ENCODE measurements at places on chromosomes 13 and 19.
A peak's percentile ranks its signal among the peaks of the same experiment; 100 is the strongest.

DNA sequence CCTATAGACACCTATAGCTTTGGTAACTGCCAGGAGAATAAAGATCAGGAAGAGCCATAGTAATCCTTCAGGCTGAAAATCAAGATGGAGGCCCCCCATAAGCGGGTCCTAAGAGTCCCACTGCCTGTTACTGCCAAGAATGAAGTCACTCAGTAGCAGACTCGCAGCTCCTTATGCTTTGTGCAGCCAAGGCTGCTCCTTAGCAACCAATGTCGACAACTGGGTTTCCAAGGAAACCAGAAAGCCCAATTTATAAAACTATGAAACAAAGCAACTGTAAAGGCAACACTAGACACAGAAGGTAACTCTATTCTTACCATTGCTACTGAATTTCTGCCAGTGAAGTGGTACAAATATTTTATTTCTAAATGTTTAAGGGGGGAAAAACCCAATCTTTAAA, 56.5 kb downstream of the DCLK1 start:
- no peak for DNase-seq

DNA sequence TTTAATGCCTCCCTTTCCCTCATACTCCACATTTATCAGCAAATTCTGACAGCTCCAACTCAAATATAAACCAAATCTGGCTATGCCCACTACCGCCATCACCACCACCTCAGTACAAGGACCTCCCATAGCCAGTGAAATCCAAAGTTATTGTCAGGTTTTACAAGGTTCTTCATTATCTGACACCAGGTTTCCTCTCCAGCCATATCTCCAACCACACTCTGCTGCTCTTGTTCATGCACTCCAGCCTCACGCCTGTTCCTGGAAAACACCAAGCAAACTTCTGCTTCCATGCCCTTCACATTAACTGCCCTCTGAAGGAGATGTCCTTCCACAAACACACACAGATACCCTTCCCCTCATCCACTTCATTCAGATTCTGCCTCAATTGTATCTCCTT, 102.2 kb upstream of the MIR17HG start:
- DNase-seq = no peak

DNA sequence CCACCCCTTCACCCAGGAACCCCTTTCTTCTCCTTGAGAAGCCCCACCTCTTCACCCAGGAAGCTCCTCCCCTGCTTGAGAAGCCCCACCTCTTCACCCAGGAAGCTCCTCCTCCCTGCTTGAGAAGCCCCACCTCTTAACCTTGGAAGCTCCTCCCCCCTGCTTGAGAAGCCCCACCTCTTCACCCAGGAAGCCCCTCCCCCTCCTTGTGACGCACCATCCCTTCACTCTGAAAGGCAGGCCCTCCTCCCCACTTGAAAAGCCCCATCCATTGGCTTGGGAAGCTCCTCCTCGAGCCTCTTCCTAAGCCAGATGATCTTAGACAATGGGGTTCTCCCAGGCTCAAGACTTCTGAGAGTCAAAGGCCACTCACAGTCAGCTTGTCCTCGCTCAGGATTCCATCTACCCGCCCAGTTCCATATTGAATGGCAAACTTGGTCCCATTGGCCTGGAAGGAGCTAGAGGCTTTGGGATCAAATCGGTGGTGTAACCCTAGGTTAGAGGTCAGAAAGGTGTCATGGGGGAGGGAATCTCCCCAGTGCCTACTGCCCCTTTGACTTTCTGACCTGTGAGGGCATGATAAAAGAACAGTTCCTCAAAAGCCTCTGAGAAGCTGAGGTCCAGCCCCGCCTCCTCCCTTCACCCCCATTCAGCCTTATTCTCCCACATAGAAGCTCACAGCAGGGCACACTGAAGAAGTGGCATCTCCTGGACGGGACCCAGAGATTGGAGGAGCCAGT, 4.0 kb downstream of the NAPSA start:
- no peak for DNase-seq

- DNase-seq = peak; percentile 1
These were observed 10.7 kb upstream of the PABPC3 start for GRCh38 chr13:25085125-25085742.

DNA sequence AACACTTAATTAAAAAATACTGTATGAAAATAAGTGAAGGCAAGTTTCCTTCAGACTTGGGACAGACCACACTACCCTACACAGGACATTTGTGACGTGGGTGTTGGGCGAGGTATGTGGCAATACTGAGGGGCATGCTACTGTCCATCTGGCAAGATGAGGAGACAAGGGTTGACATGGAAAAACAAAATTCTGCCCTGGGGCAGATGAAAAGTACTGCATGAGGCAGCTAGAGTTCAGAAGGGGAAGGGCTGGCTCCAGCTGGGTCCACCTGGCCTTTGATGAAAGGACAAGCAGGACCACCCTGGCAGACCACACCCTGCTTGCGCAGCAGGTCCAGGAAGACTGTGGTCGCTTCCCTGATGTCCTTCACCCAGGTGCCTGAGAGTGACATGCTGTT, 43.2 kb downstream of the LATS2 start:
- no peak for DNase-seq

GRCh38 chr19:5951338-5951861, 26.5 kb downstream of the RANBP3 start:
- DNase-seq = no peak

DNA sequence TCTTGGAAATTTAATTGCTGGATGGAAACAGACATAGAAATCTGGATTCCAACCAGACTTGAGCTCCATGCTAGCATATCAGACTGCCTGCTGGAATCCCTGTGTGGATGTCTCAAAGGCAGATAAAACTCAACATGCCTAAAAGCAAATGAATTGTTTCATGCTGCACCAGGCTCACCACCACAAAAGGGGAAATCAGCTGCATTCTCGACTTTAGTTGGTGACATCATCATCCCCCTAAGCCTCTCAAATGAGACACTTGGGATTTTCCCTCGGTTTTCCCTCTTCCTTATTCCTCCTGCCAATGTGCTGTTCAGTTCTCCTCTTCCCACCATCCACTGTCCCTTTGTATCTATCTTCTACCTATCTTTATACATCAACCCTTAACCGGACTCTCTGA, 134.3 kb downstream of the ZDHHC20 start:
- no peak for DNase-seq

- DNase-seq = no peak
These were observed 163.0 kb upstream of the TSC22D1 start for GRCh38 chr13:44739120-44739519.

GRCh38 chr19:47766359-47766620, 12.2 kb upstream of the SELENOW start:
- DNase-seq = no peak

- no peak for DNase-seq
These were observed 2.9 kb upstream of the ZNF700 start for GRCh38 chr19:11921852-11922495.

DNA sequence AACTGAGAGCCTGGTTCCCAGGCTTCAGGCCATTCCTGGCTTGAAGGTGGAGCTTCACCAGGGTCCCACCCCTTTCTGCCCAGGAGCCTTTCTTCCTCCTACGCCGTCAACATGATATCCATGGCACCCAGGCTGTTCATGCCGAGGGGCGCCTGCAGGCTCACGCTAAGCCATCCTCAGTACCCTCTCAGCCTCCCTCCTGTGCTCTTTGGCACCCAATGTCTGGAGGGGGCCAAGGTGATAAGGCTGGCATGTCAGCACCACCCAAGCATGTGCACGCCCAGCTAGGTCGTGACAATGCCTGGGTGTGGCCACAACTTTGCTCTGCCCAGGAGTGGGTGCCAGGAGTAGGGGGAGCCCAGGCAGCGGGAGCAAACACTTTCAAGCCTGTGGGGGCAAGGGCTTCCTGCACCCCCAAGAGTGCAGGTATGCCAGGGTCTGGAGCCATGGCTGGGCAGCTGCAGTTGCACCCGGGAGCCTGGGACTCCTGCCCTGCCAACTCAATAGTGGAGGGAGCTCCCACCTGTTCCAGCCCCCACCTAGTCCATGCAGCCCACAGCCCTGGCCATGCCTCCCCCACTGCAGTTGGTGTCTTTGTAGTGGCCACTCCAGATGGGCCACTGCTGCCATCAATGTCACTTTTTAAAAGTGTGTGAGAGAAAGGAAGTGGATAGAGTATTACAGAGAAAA, 219.9 kb downstream of the MAB21L1 start:
- no peak for DNase-seq

DNA sequence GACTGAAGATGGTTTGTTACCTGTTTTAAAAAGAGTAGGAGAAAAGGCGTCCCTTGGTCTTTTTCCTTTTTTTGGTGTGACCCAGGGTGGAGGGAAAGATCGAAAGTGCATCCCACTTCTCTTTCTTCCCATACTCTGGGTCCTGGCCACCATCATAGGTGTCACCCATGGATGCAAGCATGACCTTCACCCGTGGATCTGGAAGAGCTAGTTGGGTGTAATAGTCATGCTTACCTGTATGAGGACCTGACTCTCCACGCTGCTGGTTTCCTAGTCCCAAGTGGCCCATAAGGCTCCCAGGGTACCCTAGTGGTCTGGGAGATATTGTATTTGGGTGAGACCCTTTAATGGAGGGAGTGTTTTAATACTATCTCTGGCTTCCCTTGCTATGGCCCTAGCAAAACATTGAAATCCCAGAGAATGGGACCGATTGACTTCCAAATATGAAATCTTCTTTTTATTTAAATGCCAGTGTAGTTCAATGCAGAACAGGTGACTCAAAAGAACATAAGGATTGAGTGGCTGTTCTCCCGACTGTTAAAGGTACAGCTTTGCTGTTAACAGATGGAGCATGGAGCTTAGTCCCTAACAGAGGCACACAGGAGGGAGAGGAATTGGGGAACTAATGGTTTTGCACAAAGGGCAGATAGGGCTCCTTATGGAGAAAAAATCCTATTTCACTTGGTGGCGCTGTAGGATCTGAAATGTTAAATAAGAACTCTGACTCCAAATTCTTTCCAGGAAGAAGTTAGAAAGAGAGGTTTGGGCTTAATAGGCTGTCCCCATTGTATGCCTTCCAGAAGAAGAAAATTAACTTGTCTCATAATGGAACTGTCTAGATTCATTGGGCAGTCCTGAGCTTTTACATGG, 7.0 kb upstream of the ZNF550 start:
- peak; percentile 7 for DNase-seq

DNA sequence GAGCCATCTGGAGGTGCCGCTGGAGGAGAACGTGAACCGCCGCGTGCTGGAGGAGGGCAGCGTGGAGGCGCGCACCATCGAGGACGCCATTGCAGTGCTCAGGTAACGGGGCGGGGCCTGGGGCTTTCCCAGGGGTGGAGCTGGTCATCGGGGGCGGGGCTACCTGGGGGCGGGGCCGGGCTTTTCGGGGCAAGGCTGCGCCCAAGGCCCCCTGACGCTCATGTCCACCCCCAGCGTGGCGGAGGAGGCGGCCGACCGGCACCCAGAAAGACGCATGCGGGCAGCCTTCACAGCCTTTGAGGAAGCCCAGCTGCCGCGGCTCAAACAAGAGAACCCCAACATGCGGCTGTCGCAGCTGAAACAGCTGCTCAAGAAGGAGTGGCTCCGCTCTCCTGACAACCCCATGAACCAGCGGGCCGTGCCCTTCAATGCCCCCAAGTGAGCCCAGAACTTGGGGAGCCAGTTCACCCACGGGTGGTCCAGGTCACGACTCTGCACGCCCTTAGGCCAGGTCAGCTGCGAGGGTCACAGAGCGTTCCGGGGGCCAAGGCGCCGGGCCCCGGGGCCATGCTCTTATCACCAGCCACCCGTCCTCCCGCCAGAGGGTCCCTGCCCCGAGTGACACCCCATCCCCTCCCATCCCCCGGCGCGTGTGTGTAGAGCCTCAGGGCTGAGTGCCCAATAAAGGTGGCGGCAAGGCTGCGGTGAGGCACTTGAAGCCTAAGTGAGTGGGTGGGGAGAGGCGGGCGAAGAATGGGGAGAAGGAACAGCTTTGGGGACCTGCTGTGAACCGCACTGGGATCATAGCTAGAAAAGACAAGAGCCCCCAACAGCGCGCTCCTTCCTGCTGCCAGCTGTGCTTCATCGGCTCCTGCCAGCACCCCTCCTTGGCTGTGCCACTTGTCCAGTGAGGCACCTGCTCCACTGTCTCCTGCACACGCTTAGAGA, 10.7 kb downstream of the CCDC124 start:
- DNase-seq = peak; percentile 34

GRCh38 chr19:48842789-48843162, 6.5 kb upstream of the HSD17B14 start:
- DNase-seq = peak; percentile 50

- no peak for DNase-seq
These were observed 13.0 kb downstream of the OR7A5 start for GRCh38 chr19:14821937-14822336.

GRCh38 chr13:48866249-48866648, 109.5 kb upstream of the FNDC3A start:
- no peak for DNase-seq

GRCh38 chr19:55321466-55322137, 3.5 kb downstream of the TMEM150B start:
- DNase-seq = no peak

DNA sequence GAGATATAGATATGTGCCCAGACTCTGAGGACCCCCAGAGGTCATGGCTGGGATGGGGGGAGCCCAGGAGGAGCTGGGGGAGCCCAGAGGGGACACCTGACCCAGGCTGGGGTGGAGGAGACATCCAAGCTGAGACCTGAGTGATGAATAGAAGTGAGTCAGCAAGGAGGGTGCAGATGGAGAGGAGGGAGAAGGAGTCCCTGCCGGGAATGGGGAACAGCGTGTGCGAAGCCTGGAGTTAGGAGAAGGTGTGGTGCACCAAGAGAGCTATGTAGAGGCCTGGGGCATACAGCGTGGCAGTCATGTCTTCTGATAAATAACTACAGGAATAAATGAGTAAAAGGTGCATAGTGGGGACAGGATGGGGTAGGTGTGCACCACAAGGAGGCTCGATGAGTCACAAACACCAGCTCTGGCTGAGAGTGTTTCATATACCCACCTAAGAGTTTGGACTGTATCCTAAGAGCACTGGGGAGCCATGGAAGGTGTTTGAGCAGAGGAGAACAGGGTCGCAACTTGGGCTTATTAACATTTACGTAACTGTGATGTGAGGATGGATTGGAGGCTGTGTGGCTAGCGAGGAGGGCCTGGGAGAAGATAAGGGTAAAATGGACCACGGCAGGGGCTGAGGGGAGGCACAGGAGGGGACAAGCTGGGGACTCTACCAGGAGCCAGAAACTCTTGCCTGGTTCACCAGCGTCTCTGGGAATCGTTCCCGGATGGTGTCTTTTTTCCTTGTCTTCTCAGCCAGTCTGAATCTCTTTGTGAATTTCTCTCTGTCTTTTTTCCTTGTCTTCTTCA, 1.4 kb downstream of the CEACAM18 start:
- no peak for DNase-seq

- DNase-seq = no peak
These were observed 753.6 kb downstream of the LIG4 start for GRCh38 chr13:107461751-107462150.

GRCh38 chr19:35318679-35319448, 10.1 kb upstream of the CD22 start:
- DNase-seq = no peak

- DNase-seq = no peak
These were observed 35.7 kb downstream of the DZIP1 start for GRCh38 chr13:95608640-95609323.

- DNase-seq = no peak
These were observed 50.6 kb downstream of the ELF1 start for GRCh38 chr13:40968416-40969000.

- DNase-seq = peak; percentile 48
These were observed 245.6 kb downstream of the DACH1 start for GRCh38 chr13:71621174-71622124.
